ENCODE measurements at places on chromosomes 1 and 21.

DNA sequence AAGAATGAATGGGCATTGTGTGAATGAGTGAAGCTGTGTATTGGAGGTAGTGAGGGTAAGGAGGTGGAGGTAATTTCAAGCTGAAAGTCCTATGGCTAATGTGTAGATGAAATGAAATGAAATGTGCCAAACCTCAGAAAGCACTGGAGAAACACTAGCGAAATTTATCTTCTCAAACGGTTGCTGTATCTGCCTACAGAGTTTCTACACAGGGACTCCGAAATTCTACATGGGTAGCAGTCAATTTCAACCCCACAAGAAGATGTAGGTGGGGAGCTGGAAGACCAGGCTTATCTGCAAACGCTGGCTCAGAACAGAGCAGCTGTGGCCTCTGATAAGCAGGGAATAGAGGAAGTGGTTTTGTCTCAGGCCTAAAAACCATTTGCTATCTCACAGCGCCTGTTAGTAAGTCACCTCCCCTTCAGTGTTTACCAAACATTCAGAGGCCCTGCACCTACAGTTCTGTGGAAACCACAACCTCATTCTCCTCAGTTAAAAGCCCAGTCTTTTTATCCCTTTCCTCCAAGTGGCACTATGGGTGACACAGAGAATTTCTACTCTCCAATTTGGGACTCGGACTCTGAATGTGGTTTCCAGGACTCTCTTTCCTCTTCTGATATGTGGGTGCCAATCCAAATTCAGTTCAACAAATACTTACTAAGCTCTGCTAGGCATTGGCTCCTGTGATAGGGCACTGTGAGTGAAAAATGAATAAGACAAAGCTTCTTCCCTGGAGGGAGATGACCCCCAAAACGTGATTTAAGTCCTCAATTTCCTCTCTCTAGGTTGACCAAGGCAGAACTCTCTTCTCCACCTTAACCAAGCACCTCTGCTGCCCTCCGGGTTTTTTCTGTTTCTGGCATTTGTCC, 17.2 kb upstream of the SLAMF6 start:
- no peak for DNase-seq

DNA sequence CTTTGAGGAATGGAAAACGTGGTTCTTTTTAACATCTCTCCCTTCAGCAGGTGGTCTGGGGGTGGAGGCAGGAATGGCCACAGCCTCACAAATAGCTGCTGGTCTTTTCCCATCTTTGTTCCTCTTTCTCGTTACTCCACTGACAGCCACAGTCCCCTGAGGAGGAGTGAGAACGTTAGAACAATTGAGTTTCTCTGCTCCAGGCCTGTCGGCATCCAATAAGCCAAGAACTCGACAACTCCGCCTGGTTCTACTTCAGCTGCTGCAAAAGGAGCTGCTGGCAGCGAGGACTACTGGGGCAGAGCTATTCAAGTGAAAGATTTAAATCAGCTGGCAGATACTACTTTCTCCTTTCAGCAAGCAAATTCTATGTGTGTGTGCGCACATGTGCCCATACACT, 169.5 kb upstream of the GALNT2 start:
- DNase-seq, result no peak

DNA sequence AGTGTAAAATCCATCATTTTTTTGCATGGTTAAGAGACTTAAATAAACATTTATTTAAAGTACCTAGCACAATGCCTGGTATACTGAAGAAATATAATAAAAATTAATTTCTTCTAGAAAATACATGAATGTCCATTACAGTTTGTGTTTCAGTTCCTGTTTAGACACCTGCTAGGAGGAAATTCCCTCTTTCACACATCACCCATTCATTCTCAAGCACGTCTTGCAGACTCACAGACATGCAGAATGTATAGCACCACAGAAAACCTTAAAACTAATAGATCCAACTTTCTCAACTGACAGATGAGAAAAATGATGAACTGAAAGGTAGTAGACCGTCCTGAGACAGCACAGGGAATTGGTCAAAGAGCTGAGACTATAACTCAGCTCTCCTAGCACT, 172.2 kb upstream of the C8B start:
- no peak for DNase-seq

GRCh38 chr1:159955456-159955855, 1.4 kb upstream of the SLAMF9 start:
- no peak for DNase-seq

GRCh38 chr1:15684042-15684461, at the start of gene PLEKHM2:
TSS of gene PLEKHM2 (plus strand) at chr1:15684320. CDS start at chr1:15684559, 239 bp downstream.
- no peak for DNase-seq

DNA sequence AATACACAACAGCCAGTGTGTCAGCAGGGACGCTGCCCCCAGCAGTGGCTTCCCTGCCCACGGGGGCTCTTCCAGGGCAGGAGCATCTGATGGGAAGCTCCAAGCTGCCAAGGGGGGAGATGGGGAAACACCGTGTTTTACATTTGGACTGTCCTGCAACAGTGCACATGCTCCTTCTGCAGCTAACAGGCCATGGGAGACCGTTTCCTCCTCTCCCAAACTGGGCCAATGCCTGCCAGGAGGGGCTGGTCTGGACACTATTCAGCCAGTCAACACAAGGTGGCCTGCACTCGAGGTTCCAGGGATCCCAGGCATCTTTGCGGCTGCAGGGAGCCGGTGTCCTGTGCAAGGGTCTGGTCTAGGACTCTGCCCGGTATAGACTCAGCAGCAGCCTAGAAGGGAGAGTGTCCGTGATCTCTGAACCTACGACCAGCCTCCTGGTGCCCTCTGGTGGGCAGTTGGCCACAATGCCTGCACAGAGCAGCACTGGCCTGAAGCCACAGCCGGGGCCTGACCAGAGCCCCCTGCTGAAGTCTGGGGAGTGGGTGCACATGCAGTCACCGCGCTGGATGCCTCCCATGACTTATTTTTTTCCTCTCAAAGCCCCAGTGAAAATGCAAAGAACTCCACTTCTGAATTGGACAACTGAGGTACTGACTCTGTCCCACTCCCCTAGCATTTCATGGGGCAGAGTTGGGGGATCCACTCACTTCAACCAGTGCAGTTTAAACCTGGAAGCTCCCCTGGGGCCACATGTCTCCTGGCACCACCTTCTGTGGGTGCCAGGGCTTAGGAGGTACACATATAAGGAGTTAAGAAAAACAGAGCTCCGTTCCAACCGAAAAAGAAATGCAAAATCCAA, 33.3 kb downstream of the RCC2 start:
- no peak for DNase-seq

- no peak for DNase-seq
Measured at GRCh38 chr21:37230632-37231248, 36.4 kb downstream of the VPS26C start.

Data from forelimb muscle (tissue), 1 donor.